Nephron progenitor cell (in vitro differentiated cells): ENCODE measurements at places on chromosomes 7 and 10.

GRCh38 chr7:121196286-121196685, 132.5 kb upstream of the WNT16 start:
- no peak for DNase-seq

DNA sequence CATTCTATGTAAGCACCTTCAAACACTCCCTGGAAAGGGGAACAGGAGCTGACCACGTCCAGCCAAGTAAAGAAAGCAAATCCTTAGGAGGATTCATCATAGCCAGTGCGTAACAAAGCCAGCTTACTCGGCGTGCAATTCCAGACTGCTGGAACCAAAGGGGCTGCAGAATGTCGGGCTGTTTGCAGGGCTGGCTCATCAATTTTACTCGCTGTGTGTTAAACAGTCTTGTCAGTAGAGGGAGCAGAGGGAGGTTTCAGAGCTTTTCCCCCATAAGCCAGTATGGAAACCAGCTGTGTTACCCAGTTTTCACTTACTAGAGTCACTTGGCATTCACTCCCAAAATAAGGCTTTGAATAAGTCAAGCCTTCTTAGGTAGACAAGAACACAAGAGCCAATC, 127.1 kb downstream of the KMT2E start:
- peak; percentile 40 for DNase-seq

DNA sequence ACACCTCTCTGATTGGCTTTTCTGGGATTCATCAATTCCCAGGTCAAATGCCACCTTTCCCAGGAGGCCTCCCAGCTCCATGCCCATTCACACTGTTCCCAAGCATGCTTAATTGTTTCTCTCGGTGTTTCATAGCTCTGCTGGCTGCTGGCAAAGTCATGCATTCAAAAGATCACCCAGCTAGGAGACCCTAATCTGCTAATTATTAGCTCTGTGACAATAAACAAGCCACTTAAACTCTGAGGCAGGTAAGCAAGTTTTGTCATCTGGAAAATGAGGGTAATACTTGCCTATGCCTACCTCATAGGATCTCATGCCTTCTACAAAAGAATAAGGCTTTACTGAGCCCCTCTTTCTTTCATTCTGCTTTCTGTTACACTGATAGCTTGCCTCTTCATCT, 828 bp upstream of the KEL start:
- no peak for DNase-seq

DNA sequence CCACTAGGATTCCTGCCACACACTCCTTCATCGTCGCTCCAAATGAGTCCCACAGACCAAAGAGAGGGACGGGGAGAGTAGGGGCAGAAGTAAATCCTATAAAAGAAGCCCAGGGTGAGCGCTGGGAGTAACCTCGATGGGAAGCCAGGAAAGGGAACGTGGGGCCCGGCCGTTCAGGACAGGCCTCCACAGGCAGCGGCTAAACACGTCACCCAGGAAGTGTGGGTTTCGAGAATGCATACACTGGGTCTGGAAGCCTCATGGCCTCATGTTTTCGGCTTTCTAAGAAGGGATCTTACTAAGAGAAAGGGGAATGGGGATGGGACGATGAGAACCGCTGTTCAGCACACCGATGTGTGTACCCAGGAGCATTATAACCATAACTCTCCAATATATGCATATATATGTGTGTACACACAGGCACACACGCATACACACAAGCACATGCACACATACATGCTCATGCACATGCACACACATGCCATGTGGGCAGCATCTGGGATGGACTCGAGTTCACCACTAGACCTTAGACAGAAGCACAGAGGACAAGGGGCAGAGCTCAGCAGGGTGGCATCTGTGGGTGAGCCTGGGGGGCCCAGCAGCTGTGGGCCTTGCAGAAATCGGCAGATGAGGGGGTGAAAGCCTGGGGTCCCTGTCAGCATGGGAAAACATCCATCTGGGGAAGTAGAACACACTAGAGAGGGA, 14.8 kb upstream of the CNPY1 start:
- no peak for DNase-seq

DNA sequence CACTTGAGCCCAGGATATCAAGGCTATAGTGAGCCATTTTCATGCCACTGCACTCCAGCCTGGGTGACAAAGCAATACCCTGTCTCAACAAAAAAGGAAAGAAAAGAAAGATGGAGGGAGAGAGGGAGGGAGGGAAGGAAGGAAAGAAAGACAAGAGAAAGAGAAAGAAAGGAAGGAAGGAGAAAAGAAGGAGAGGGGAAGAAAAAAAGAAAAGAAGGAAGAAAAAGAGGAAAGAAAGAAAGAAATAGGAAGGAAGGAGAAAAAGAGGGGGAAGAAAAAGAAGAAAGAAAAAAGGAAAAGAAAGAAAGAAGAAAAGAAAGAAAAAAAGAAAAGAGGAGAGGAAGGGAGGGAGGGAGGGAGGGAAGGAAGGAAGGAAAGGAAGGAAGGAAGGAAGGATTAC, 321.5 kb upstream of the CNTNAP2 start:
- DNase-seq = no peak

DNA sequence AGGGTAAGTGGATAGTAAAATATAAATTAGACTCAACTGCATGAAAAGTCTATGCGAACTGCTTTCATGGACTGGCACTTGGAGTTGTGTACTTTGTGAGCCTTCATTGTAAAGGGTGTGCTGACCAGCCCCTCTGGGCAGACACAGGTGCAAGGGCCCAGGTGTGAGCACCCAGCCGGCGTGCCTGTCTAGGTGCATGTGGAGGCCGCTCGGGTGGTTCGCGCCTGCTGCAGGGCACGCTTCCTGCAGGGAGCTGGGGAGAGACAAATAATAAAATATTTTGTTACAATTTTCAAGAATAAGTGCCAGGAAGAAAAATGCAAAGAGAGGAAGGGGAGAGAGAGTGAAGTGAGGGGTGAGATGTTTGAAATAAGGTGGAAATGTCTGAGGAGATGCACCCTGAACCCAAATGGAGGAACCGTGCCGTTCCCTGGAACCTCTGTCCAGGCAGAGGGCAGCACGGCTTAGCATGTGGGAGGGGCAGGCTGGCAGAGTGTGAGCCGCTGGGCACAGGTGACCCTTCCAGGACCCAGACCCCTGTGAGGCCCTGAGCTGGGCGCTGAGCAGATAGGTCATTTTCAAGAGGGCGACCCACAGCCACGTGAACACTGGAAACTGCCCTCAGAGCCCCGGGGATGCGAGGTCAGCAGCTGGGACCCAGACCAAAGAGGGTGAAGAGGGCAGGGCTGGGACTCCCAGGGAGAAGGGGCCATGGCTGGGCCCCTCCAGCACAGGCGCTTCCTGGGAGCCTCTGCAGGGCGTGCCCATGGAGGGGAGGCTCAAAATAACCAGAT, 28.7 kb downstream of the RNF32 start:
- DNase-seq = no peak

DNA sequence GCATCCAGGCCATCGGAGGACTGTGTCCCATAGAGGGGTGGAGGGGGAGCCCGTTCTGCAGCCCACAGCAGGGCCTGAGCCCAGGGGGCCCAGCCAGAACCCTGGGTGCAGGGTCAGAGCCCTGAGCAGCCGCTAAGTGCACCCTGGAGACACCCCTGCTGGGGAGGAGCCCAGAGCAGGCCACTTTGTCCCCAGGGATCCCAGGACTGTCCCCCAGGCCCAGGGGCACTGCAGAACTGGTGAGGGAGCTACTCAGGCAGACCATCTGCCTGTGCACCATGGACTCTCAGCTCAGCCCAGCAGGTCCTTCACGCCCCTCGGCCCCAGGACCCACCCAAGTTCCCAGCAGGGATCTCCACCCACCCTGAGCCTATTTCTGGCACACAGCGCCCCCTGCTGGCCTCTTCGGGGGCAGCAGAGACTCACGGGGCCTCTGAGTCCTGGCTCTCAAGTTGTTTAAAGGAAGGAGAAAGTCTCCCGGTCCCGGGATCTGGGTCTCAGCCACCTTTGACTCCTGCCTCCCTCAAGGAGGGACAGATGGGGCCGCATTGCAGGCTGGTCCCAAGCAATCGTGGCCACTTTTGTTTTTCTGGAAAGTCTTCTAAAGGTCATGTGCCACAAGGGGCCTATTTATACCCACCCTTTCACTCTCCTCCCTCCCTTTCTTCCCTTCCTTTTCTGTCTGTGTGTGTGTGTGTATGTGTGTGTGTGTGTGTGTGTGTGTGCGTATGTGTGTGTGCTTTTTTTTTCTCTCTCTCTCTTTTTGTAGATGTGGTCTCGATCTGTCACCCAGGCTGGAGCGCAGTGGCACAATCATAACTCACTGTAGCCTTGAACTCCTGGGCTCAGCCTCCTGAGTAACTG, 90.3 kb downstream of the MYL10 start:
- DNase-seq = peak; percentile 84

- peak; percentile 35 for DNase-seq
Measured at GRCh38 chr7:100890653-100891567, 1.4 kb upstream of the UFSP1 start.

GRCh38 chr7:119936836-119937235, 336.1 kb upstream of the KCND2 start:
- no peak for DNase-seq

DNA sequence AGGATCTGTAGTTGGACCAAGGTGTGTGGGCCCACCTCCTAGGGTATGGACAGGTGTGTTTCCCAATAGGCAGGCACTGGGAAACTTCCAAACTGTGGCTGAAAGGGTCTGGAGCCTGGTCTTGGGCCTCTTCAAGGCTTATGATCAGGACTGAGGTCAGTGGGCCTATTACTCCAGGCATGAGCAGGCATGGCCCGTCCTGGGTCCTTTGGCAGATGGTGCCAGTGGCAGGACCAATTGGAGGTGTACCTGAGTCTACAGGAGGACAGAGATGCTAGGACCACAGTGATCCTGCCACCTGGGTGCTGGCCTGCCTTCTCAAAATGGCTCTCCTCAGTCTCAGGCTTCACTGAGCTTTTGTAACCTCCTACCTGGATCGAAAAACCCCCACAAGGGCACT, 95.4 kb downstream of the RAB18 start:
- DNase-seq = no peak

DNA sequence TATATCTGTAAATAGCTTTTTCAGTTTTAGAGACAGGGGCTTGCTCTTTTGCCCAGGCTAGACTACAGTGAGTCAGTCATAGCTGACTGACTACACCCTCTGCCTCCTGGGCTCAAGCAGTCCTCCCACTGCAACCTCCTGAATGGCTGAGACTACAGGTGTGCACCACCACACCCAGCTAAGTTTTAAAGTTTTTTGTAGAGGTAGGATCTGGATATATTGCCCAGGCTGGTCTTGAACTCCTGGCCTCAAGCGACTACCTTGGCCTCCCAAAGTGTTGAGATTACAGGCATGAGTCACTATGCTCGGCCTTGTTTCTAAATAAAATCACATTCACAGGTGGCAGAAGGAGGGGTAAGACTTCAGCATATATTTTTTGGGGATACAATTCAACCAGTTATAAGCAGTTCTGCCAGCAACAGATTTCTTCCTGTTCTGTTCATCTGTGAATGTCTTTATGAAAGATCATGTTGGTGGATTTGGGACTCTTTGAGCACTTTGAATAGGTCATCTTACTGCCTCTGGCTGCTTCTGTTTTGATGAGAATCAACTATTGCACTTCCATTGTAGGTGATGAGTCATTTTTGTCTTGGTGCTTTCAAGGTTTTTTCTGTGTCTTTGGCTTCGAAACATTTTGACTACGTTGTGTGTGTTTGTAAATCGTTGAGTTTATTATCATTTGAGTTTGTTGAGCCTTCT, 15.7 kb downstream of the RBM33 start:
- no peak for DNase-seq

GRCh38 chr10:21160116-21160515, 263.0 kb upstream of the NEBL start:
- DNase-seq = no peak

- no peak for DNase-seq
Measured at GRCh38 chr10:130655313-130656186, 519.4 kb downstream of the GLRX3 start.
